Sigmoid colon (tissue), 7 donors: ENCODE measurements at places on chromosomes 3 and 15. TPM values are rescaled to one million over a fixed set of nuclear protein-coding genes. Genes with fewer than 3 reads are reported as not detected.

GRCh38 chr3:7779331-7779730, 722.3 kb upstream of the LMCD1 start:
- no peak overlapping the region for H3K27ac ChIP-seq
- H3K36me3 ChIP-seq = no peaks in the 10 kb centered on the region

GRCh38 chr15:73784291-73784690, 31.1 kb upstream of the INSYN1 start:
- H3K36me3 ChIP-seq = no peaks in the 10 kb centered on the region
- H3K4me1 ChIP-seq = no peaks in the 10 kb centered on the region
- no peak overlapping the region for H3K4me3 ChIP-seq
- no peaks in the 10 kb centered on the region for H3K27me3 ChIP-seq
- no peak overlapping the region for H3K27ac ChIP-seq

DNA sequence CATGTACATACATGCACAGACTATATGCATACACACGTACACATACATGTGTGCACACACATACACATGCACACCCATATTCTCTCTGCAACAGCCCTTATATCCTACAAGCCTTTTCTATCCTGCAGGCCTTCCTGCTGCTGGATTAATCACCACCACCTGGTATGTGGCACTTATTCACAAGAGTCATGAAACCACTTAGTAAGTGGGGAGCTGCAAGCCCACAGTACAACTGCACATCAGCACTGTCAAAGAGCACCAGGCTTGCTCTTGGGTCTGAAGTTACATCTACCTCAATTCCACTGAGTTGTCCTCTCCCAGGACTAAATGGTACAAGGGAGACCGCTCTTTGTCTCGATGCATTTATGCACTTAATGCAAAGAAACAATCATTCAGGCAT, 233.2 kb downstream of the KLF13 start:
- no peak overlapping the region for H3K4me3 ChIP-seq
- no peaks in the 10 kb centered on the region for H3K4me1 ChIP-seq
- no peak for DNase-seq
- H3K36me3 ChIP-seq = no peaks in the 10 kb centered on the region

DNA sequence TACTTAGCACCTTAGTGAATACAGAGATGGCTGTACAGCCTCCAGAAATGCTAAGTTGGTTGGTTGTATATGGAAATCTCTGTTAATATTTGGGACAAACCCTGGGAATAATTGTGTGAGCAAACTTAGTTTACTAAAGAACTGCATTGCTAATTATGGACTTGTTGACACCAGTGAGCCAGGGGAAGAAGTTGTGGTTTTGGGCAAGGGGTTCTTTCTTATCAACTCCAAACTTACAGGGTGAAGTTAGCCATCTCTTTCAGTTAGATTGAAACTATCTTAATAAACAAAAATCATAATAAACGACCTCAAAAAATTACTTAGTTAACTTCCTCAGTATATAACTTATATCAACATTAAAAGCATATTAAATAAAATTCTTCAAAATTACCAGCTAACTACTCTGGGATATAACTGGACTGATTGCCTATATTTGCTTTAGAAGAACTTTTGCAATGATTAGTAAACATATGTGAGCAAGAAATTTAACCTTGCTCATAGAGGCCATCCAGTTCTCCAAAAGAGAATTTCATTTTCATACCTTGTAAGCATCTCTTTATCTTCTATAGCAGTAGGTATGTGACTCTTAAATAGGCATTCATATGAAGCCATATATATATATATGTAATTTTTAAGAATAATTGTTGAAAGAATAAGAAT, 24.7 kb downstream of the MBNL1 start:
- peaks cover 97% of the 10 kb centered on the region for H3K4me1 ChIP-seq
- no peaks in the 10 kb centered on the region for H3K36me3 ChIP-seq
- H3K27ac ChIP-seq = peak overlapping the region; percentile 51
- no peak for DNase-seq

- DNase-seq = no peak
- no peaks in the 10 kb centered on the region for H3K36me3 ChIP-seq
- H3K4me3 ChIP-seq = no peak overlapping the region
- no peaks in the 10 kb centered on the region for H3K27me3 ChIP-seq
- peaks cover 42% of the 10 kb centered on the region for H3K4me1 ChIP-seq
Observed at GRCh38 chr3:70854108-70854507, 541.7 kb upstream of the MDFIC2 start.

Gene ZBBX
- not detected for total RNA-seq

Gene CCDC191
- total RNA-seq = 5.5 TPM
